ENCODE measurements at places on chromosomes 5 and 9.

GRCh38 chr9:124363326-124364096, 51.7 kb downstream of the PSMB7 start:
- no peak for DNase-seq

- no peak for DNase-seq
These were observed 95.6 kb upstream of the CDH6 start for GRCh38 chr5:31097851-31098250.

DNA sequence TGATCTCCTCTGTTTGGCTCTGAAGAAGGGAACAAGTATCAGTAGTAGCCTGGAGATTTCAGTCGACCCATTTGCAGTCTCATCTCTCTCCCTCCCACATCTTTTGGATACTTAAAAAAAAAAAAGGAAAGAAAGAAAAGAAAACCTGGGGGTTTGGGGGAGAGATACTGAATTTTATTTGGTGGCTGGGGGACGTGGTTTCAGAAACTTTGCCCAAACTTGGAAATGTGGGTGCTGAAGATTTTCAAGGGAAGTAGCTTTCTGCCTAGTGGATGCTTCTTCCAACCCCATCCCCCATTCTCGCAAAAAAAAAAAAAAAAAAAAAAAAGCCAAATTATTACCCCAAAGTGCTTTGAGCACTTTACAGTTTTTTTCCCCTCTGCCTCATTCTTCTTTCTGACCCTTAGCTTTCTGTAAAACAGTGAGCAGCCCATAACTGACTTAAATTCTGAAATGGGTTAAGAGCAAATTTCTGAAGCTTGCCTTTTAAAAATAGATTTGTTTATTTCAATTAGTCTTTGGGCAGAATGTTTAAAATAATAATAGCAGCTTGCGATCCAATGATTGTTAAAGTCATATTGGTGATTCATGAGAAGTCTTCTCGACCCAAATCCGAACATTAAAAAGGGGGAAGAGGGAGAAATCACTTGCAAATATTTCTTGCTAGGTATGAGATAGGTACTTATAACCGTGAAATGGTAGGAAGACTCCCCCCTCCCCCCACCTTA, 894 bp downstream of the FST start:
- DNase-seq: no peak

- DNase-seq: no peak
These were observed 94.5 kb downstream of the PDE4D start for GRCh38 chr5:59798862-59799667.

GRCh38 chr5:124342986-124343385, 403.5 kb downstream of the ZNF608 start:
- DNase-seq: no peak

DNA sequence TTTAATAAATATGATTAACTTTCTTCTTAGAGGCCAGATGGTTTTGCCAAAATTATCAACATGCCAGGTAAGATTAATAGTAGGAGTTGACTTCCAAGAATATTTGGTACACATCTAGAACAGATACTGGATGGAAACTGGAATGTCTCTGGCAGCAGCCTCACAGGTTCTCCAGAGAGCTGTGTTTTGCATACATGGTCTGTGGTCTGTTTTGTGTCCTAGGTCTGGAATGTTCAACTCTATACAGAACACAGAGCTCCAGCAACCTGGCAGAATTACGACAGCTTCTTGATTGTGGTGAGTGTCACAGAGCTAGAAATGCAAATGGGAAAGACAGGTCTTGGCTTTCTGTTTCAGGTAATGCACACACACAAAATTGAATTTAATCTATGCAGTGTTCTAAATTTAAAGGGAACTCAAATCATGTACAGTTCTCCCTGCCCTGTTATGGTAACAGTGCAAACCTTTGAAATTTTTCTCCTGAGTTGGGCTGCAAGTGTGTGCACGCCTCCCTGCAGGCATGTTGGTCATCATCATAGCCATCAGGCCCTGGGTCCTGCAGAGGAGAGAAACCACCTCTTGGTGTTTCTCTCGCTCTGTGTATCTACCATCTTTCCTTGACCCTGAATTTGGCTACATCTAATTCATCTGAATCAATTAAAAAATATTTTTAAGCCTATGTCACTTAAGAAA, 58.3 kb downstream of the PIK3R1 start:
- no peak for DNase-seq
